ENCODE measurements at places on chromosomes 12 and 14. TPM values are rescaled to one million over a fixed set of nuclear protein-coding genes. Genes with fewer than 3 reads are reported as not detected.
A peak's percentile ranks its signal among the peaks of the same experiment; 100 is the strongest.

The TESPA1 gene
- 168 TPM for total RNA-seq

GRCh38 chr12:125332900-125333299 lies 267.7 kb downstream of the AACS start:
- H3K27me3 ChIP-seq, result peaks cover 15% of the 10 kb centered on the region
- H3K27ac ChIP-seq, result no peak overlapping the region
- no peaks in the 10 kb centered on the region for H3K36me3 ChIP-seq
- no peak overlapping the region for H3K4me3 ChIP-seq
- H3K4me1 ChIP-seq, result no peaks in the 10 kb centered on the region
- DNase-seq, result no peak

GRCh38 chr14:99781091-99781490 lies 12.1 kb upstream of the EML1 start:
- no peak overlapping the region for H3K27ac ChIP-seq
- H3K4me1 ChIP-seq, result no peaks in the 10 kb centered on the region
- peaks cover 26% of the 10 kb centered on the region for H3K27me3 ChIP-seq
- H3K4me3 ChIP-seq, result no peak overlapping the region
- DNase-seq, result no peak

DNA sequence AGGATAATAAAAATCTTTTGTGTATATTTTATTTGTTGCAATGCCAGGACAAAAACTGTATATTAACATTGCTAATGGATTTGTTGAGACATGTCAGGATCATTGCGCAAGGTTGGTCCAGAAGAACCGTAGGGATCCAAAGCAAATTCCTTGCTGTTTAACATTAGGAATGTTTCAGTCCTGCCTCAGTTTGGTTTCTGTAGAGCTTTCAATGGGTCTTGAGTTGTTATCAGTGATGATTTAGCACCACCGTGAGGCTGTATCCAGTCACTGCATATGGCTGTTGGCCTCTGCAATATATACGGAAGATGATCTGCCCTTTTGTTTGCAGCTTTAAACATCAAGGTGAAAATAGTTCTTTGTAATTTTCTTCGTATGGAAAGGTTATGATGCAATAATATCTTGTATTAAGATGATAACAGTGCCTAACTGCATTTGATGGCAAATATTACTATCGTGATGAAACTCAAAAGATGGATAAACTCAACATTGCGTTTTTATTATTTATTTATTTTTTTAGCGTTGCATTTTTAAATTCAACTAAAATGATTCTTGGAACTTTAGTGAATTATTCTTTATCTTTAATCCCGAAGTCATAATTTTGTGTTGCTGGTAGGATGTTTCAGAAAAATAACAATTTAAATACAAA lies 231.2 kb downstream of the AKAP6 start:
- peak; percentile 81 for DNase-seq
- H3K4me3 ChIP-seq, result no peak overlapping the region
- no peak overlapping the region for H3K27ac ChIP-seq
- H3K4me1 ChIP-seq, result peaks cover 13% of the 10 kb centered on the region
- no peaks in the 10 kb centered on the region for H3K27me3 ChIP-seq

The RNF212B gene
- total RNA-seq, result not detected

The LUM gene
- total RNA-seq, result not detected

DNA sequence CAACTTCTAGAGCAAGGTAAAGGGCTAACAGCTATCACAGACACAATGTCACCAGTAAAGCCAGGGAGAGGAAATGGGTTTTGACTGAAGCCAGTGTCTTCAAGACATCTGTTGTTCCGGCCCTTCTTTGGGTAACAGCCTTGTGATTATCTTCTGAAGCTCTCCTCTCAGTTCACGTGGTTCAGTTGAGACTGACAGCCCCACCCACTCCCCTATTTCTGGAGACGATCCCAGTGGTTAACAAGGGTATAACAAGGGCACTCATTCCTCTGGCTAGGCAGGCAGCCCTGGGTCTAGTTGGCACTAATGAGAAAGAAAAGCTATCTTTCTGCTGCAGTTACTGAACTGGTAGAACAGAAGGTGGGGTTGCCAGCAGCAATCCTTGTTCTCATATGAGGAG lies 6.9 kb downstream of the GNPTAB start:
- peak overlapping the region; percentile 86 for H3K27ac ChIP-seq
- peaks cover 66% of the 10 kb centered on the region for H3K4me1 ChIP-seq
- H3K36me3 ChIP-seq, result peaks cover 19% of the 10 kb centered on the region
- H3K27me3 ChIP-seq, result no peaks in the 10 kb centered on the region
- H3K4me3 ChIP-seq, result peak overlapping the region; percentile 68

GRCh38 chr12:6688543-6688998 lies 604 bp downstream of the ZNF384 start:
- H3K4me1 ChIP-seq, result peaks cover 39% of the 10 kb centered on the region
- H3K36me3 ChIP-seq, result peaks cover 24% of the 10 kb centered on the region
- H3K4me3 ChIP-seq, result peak overlapping the region; percentile 96
- H3K27me3 ChIP-seq, result no peaks in the 10 kb centered on the region

- H3K4me3 ChIP-seq, result no peak overlapping the region
- H3K36me3 ChIP-seq, result no peaks in the 10 kb centered on the region
- DNase-seq, result no peak
- H3K27ac ChIP-seq, result no peak overlapping the region
- peaks cover 9% of the 10 kb centered on the region for H3K27me3 ChIP-seq
Observed at GRCh38 chr14:101116065-101116464, 212.5 kb upstream of the RTL1 start.

GRCh38 chr14:51341338-51341737 lies 101.3 kb downstream of the TMX1 start:
- no peak for DNase-seq
- no peak overlapping the region for H3K4me3 ChIP-seq
- peaks cover 2% of the 10 kb centered on the region for H3K27me3 ChIP-seq

GRCh38 chr14:103519837-103520212 lies 2.8 kb downstream of the CKB start:
- no peaks in the 10 kb centered on the region for H3K36me3 ChIP-seq
- H3K27ac ChIP-seq, result no peak overlapping the region
- H3K4me1 ChIP-seq, result peaks cover 7% of the 10 kb centered on the region
- DNase-seq, result no peak
- H3K27me3 ChIP-seq, result peaks cover 17% of the 10 kb centered on the region

GRCh38 chr12:71967211-71967610 lies 28.6 kb downstream of the TPH2 start:
- peaks cover 25% of the 10 kb centered on the region for H3K27me3 ChIP-seq
- no peaks in the 10 kb centered on the region for H3K4me1 ChIP-seq
- H3K36me3 ChIP-seq, result no peaks in the 10 kb centered on the region
- DNase-seq, result no peak
- no peak overlapping the region for H3K27ac ChIP-seq
- no peak overlapping the region for H3K4me3 ChIP-seq

DNA sequence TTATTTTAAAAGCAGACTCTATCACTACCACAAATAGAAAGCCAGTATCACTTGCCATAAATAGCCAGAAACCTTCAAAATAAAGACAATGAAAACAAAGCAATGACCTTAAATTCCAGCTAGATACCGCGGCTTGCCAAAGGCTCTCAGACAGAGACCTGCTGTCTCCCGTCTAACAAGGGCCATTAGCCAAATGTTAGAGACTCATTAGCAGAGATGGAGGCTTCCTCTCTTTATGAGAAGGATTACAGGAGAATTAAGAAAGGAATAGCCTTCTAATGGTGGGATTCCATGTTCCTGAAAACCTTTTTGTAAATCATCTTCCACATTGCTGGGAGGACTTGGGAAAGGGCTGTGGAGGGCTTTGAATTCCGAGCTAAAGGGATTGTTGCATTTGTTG lies 206.7 kb downstream of the AACS start:
- H3K36me3 ChIP-seq, result no peaks in the 10 kb centered on the region
- H3K27me3 ChIP-seq, result peaks cover 5% of the 10 kb centered on the region
- H3K27ac ChIP-seq, result no peak overlapping the region
- DNase-seq, result no peak

The DHRS7 gene
- total RNA-seq, result 42.9 TPM
